RWPE1 (cell line): ENCODE measurements at places on chromosomes 12 and 14.

GRCh38 chr12:114662512-114663177, 21.3 kb downstream of the TBX3 start:
- DNase-seq: peak; percentile 82

DNA sequence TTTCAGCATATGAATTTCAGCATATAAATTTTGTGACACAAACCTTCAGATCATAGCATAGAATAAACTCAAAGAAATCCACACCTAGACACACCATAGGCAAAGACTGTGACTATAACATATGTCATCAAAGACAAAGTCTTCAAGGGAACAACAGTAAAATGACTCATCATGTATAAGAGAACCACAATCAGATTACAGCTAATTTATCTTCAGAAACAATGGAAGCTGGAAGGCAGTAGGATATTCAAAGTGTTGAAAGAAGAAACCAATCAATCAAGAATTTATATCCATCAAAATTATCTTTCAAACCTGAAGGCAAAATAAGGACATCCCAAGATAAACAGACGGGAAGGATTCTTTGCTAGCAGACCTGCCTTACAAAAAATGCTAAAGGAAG, 29.0 kb downstream of the DLK1 start:
- peak; percentile 54 for DNase-seq

DNA sequence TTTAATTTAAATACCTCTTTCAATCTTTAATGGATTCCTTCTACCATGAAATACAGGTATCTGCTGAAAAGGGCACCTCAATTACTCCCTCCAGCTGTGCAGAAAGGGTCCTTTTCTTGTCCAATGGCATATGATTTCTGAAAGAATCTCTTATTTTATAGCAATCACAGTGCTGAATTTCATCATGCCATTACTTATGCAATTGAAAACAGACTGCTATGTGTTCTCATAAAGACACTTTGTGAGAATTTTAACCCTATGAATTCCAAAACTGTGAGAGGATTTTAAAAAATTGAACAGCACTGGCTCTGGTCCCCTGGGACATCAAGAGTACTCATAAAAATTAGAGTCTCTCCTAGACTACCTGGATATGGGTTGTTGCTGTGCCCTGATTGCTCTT, 45.9 kb upstream of the CNOT2 start:
- DNase-seq: no peak

DNA sequence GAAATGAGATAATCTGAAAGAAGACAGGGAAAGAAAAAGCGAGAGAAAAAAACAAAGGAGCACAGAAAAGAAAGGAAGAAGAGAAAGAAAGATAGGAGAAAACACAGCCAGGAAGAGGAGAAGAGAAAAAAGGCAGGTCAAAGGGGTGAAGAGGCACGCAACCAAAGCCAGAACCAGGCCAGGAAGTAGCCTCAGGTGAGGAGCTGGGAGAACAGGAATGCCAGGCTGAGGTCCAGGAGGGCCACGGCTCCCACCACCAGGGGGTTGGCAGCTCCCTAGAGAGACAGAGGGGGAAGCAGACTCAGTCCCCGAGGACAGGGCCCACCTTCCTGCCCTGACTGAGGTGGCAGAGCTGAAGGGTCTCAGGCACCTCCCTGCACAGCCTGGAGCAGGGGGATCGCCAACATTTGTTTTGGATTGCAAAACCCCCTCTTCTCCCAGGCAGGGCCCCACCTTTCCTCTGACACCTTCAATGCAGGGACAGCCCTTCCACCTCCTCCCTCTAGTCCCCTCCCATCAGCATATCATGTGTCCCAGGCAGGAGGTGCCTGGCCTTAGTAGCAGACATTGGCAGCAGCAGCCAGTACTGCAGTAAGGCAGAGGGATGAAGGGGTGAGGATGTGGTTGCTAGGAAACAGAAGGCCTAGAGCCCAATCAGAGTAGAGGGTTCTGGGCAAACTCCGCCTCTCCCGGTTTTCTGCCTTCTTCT, 2.0 kb upstream of the AP1G2 start:
- no peak for DNase-seq

DNA sequence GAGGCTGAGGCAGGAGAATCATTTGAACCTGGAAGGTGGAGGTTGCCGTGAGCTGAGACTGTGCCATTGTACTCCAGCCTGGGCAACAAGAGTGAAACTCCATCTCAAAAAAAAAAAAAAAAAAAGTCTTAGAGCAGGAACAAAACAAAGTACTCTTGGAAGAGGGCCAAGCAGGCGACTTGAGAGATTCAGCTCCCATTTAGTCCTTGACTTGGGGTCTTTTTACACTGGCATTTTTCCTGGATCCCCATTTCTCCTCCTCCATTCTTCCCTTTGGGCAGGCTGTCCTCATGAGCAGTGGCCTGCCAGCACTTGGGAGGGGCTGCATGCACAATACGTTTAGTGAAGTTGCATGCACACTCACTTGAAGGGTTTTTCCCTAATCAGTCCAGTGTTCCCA, 72.9 kb downstream of the C14orf132 start:
- no peak for DNase-seq

GRCh38 chr12:7859552-7859951, 13.2 kb downstream of the SLC2A14 start:
- DNase-seq: no peak

GRCh38 chr12:53975064-53975471, 314 bp upstream of the HOTAIR start:
- DNase-seq: no peak

- DNase-seq: no peak
Observed at GRCh38 chr14:65261425-65261920, 151.1 kb upstream of the FUT8 start.

GRCh38 chr14:55356913-55357312, 54.7 kb downstream of the ATG14 start:
- no peak for DNase-seq

GRCh38 chr12:48334808-48335207, 15.9 kb downstream of the ZNF641 start:
- DNase-seq: no peak

GRCh38 chr14:93330609-93331000, 2.2 kb downstream of the BTBD7 start:
- peak; percentile 56 for DNase-seq

DNA sequence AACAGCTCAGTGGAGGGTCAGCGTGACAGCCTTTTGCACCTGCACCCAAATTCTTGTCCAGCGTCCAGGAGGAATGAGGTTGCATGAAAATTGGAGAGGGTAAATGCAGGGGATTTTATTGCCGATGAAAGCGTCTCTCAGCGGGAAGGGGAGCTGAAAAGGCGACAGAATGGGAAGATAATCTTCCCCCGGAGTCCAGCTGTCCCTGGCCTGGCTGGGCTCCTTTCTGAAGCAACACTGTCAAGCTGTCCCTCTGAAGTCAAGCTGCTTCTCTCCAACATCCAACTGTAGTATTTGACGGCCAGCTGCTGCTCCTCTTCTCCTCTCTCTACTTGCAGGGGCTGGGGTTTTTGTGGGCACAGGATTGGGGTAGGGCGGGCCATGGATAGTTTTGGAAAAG, 32.7 kb downstream of the NOPCHAP1 start:
- no peak for DNase-seq
